GM23248 (cell line): ENCODE measurements at places on chromosomes 12 and 14. TPM values are rescaled to one million over a fixed set of nuclear protein-coding genes. Genes with fewer than 3 reads are reported as not detected.

CEP290 gene
- total RNA-seq: 6.4 and 18.6 TPM in 2 replicates

KIF5A gene
- under 0.01 and 0.11 TPM in 2 replicates for total RNA-seq

CFAP54 gene
- 0.32 and 2.0 TPM in 2 replicates for total RNA-seq

ENTPD5 gene
- 6.6 and 11.5 TPM in 2 replicates for total RNA-seq

ANKRD33 gene
- total RNA-seq: not detected in 2 replicates
